Hematopoietic multipotent progenitor cell treated with erythropoietin and hydrocortisone succinate and interleukin-3 and kit ligand, for 8 days (in vitro differentiated cells): ENCODE measurements at places on chromosomes 1 and 21.

DNA sequence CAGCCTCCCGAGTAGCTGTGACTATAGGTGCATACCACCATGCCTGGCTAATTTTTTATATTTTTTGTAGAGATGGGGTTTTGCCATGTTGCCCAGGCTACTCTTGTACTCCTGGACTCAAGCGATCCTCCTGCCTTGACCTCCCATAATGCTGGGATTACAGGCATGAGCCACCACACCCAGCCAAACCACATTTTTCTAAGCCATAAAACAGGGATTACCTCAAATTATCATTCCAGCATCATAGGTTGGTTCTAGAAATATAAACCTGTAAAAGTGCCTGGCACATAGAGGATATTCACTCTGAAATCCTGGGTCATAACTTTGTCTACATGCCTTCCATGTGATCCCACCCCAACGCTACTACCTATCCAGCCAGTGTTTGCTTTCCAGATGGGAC, 59.4 kb upstream of the JAK1 start:
- DNase-seq, result no peak

- DNase-seq, result no peak
Observed at GRCh38 chr1:72567521-72567920, 285.2 kb upstream of the NEGR1 start.

- DNase-seq, result no peak
Observed at GRCh38 chr1:6118415-6118814, 61.7 kb downstream of the CHD5 start.

DNA sequence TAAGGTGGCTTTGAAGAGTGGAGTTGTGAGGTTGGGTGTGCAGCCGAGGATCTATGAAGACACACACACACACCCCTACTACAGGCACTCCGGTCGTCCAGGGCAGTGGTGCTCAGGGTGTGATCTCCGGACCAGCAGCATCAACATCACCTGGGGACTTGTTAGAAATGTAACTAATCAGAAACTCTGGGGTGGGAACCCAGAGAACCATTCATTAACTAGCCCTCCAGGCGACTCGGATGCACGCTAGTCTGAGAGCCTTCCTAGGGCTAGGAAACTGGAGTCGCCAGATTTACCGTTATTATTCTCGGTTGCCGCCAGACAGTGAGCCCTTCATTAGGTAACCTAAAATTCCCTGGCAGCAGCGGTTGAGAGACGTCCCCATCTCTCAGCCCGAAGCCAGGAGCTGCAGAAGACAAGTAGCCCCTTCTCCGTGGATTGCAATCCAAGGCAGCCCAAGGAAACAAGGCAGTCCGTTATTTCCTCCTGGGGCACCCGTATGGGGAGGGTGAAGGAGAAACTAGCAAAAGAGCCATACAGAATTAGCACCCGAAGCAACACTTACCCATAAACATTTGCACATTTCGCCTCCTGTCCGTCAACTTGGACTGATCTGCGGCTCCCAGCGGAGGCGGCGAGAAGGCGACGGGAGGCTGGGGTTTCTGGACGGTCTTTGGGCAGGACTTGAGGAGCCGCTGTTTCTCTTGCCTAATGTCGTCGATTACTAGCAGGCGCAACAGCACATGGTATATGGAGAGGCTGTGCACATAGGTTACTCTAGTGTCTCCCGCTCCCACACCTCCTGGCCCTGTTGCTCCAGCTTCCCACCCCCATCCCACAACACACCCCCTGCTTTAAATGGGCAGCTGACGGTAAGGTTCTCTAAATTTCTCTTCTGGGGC, 2.9 kb upstream of the CCN1 start:
- DNase-seq, result peak; percentile 15
